Left cardiac atrium (tissue), 4 donors: ENCODE measurements at places on chromosomes 11 and 22.
A peak's percentile ranks its signal among the peaks of the same experiment; 100 is the strongest.

DNA sequence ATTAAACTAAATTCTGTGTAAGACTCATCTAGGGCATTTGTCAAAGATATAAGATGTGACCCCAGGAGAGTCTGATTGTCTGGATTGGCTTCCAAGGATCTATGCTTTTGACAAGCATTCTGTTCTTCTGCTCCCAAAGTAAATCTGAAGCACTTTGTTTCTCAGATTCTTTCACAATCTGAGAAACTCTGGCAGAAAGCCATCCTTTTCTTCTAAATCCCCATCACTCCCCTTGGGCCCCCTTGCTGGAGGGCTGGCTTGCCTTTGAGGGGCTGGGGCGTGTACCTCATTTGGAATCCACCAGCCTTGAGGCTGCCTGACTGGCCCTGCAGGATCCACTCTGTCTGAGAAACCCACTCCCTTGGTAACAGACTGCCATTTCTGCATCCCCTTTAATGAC is 173.5 kb upstream of the CTSC start:
- no peak for DNase-seq

DNA sequence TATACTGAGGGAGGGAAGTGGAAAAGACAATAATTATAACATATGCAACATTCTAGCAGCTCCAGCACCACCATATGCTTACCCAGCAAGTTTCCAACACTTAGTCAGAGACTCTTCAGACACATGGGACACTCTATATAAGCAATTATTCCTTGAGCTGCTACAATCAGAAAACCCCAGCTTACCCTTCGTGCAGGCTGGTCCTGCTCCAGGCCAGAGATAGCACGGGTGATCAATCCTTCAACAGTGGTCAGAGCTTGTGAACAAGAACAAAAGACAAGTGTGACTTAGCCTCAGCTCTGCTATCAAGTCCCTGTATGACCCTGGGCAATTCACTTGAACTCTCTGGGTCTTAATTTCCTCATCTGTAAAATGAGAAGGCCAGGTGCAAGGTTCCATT is 1.5 kb downstream of the ZPR1 start:
- DNase-seq, result no peak

GRCh38 chr11:67354075-67355022 is 1.0 kb upstream of the POLD4 start:
- peak; percentile 89 for DNase-seq

GRCh38 chr11:92473736-92474135 is 249.1 kb downstream of the FAT3 start:
- no peak for DNase-seq

- DNase-seq, result no peak
These were observed 9.2 kb downstream of the OR8B4 start for GRCh38 chr11:124415356-124415923.
